Fibroblast of villous mesenchyme (primary cell): ENCODE measurements at places on chromosomes 5 and 9. TPM values are rescaled to one million over a fixed set of nuclear protein-coding genes. Genes with fewer than 3 reads are reported as not detected.

DNA sequence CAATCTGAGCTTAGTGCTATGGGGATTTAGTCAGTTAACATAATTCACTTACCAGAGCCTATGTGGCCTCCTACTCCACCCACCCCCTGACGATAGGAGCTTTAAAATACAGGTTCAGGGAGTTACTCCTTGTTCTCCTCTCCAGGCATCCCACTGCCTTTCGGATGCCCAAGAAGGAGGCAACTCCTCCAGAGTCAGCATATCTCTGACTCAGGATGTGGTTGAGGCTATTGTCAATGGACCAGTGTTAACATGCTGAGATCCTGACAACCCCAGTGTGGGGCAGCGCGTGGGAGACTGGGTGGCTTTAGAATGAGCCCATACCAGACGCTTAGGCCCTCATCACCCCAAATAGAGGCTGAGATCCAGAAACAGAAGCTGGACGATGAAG is 27.4 kb downstream of the BICD2 start:
- no peak for DNase-seq

GRCh38 chr5:80227979-80228596 is 27.8 kb downstream of the SERINC5 start:
- DNase-seq = no peak

- DNase-seq = no peak
Measured at GRCh38 chr9:98504298-98505282, 204.1 kb downstream of the GABBR2 start.

DNA sequence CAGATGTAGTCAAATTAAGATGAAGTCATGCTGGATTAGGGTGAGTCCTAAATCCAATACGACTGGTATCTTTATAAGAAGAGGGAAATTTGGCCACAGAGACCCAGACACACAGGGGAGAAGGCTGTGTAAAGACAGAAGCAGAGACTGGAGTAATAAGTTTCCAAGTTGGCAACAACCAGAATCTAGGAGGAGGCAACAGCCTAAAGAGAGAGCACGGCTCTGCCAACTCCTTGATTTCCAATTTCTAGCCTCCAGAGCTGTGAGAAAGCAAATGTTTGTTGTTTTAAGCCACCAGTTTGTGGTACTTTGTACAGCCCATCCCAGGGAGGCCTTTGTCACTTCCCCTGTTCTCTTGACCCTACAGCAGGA is 74.4 kb downstream of the ATG10 start:
- no peak for DNase-seq

CNOT8 gene
- 40.6 and 60.5 TPM in 2 replicates for total RNA-seq

ZFP37 gene
- 1.6 and 2.6 TPM in 2 replicates for total RNA-seq

DNA sequence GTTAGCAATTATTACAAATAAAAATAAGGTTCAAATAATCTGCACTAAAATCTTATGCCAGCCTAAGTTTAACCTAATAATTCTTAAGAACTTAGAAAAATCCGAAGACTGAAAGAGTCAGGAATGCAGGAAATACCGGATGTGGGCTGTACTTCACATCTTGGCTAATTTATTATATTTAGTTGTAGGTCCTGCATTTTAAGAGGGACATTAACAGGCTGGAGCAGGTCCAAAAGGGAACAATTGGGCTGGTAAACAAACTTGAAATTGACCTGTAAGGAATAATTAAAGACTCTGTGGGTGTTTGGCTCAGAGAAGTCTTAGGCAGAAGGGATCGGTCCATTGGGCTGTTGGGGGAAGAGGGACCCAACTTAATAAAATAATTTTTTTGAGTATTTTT is 18.4 kb downstream of the GLRA1 start:
- no peak for DNase-seq

GRCh38 chr9:127534931-127535330 is 77.1 kb upstream of the STXBP1 start:
- DNase-seq = no peak

- peak; percentile 66 for DNase-seq
Measured at GRCh38 chr9:120583958-120584369, 4.0 kb upstream of the CDK5RAP2 start.

DNA sequence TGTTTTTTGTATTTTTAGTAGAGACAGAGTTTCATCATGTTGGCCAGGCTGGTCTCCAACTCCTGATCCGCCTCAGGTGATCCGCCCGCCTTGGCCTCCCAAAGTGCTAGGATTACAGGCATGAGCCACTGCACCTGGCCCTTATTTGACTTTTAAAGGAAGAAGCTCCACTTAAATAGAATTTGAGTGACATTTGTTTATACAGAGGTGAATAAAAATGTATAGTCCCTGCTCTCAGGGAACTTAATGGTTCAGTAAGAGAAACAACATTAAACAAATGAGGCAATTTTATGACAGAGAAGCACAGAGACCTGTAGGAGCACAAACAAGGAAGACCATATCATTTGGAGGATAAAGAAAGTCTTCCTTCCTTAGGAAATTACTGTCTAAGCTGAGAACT is 65.7 kb downstream of the C9orf152 start:
- DNase-seq = no peak

FOXD4L5 gene
- under 0.01 TPM in 1 of 2 replicates, not detected in the other for total RNA-seq
